ENCODE measurements at places on chromosomes 4 and X.

- no peak for DNase-seq
Observed at GRCh38 chr4:42482516-42483327, 85.4 kb downstream of the SHISA3 start.

DNA sequence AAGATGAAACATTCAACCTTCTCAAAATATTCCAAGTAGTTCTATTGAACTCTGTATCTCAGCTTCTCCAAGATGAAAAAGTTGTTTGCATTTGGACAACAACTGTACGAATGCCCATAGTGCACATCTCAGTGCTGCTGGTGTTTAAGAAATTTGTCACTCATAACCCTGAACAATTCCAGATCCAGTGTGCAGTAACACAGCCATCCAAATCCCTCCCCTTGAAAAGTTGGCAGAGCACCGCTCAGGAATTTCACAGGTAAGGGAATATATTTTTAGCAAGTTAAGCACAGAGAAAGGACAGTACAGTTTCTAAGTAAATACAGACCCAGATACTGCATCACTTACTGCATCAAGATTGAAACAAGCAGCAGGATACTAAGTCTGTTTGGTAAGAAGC lies 104.7 kb downstream of the CNOT6L start:
- no peak for DNase-seq

DNA sequence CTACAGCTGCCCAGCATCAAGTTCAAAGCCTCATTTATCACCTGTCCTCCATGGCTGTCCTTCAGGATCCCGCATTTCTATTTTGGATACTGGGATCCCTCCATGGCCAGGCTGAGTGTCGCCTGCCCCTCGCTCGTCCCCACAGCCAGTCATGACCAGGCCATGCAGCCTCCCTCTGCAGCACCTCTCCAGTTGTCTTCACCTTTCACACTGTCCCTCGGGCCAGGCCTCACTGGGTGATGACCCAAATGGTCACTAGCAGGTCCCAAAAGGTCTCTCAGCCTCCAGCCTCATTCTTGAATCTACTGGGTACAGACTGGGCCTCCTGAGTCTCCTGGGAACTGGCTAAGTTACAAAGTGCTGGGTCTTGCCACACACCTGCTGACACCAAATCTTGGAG lies 48.7 kb upstream of the HELT start:
- no peak for DNase-seq

GRCh38 chr4:41590591-41590990 lies 52.6 kb downstream of the LIMCH1 start:
- DNase-seq = no peak

- DNase-seq = no peak
Observed at GRCh38 chr4:48470570-48470969, 12.6 kb upstream of the SLC10A4 start.
